ENCODE measurements at places on chromosomes 6 and 20.

DNA sequence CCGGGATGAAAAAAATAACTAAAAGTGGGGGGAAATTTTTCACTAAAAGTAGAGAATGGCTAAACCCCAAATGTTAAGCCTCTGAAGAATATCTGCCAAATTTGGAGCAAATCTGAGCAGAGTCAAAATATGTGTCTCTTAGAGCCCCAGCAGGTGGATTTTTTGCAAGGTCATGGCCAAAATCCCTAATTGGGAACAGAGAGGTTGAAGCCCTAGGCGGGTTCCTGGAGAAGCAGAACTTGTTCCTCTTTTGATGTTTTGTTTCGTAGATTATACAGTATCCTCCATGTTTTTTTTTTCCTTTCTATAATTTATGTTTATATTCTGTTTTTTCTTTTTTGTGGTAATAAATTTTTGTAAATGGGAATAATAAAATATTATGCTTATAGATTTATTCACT, 94.4 kb downstream of the PLCB4 start:
- no peak for DNase-seq

- DNase-seq, result no peak
These were observed 134.9 kb downstream of the SLC23A2 start for GRCh38 chr20:4866429-4866828.

- no peak for DNase-seq
These were observed 11.8 kb upstream of the ZNF76 start for GRCh38 chr6:35247642-35248231.

GRCh38 chr20:40902661-40903060, 126.0 kb upstream of the TOP1 start:
- DNase-seq, result no peak

- DNase-seq, result no peak
These were observed 72.4 kb upstream of the ZMYND8 start for GRCh38 chr20:47428851-47429336.

- DNase-seq, result no peak
These were observed 177.2 kb downstream of the MCHR2 start for GRCh38 chr6:99816795-99817194.

GRCh38 chr6:6582131-6582530, 6.4 kb upstream of the LY86 start:
- DNase-seq, result no peak

GRCh38 chr6:142685852-142686506, 259.0 kb downstream of the HIVEP2 start:
- DNase-seq, result no peak

GRCh38 chr20:40558212-40558611, 130.8 kb downstream of the MAFB start:
- no peak for DNase-seq

GRCh38 chr20:41004531-41005360, 23.9 kb upstream of the TOP1 start:
- DNase-seq, result no peak

DNA sequence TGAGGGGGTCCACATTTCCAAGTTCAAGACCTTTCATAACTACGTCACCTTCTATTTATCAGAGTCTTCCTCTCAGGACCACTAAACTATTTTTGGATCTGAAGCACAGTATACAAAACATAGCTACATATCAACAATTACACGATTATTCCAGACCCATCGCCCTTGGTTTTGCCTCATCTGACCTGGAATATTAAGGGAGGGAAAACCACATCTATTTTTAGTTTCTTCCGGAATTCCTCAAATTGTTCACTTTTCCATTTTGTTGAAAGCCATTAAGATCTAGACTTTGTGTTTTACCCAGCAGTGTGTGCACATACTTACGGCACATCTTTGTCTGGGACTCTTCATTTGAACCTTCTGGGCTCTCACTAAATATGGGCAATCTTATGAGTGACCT, 12.0 kb upstream of the ADGRF5 start:
- no peak for DNase-seq

GRCh38 chr6:100412872-100413271, 51.8 kb downstream of the SIM1 start:
- no peak for DNase-seq

DNA sequence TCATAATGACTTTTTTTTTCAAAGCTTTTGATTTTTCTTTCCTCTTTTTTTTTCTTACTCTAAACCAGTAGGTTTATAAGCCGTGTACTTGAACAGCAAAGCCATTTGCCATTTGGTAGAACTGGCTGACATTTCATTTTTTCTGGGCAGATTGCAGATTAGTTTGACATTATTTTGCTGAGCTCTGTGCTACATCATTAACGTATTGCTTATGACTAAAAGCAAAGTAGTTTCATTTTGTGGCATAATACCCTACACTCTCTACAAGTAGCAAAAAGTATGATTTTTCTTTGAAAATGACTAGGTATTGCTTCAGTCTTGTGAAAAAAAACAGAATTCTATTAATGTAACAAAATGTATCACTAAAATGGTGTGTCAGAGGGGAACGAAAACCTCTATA, 141.3 kb downstream of the GRIK2 start:
- DNase-seq, result no peak

GRCh38 chr6:170378502-170378901, 71.9 kb downstream of the FAM120B start:
- no peak for DNase-seq

DNA sequence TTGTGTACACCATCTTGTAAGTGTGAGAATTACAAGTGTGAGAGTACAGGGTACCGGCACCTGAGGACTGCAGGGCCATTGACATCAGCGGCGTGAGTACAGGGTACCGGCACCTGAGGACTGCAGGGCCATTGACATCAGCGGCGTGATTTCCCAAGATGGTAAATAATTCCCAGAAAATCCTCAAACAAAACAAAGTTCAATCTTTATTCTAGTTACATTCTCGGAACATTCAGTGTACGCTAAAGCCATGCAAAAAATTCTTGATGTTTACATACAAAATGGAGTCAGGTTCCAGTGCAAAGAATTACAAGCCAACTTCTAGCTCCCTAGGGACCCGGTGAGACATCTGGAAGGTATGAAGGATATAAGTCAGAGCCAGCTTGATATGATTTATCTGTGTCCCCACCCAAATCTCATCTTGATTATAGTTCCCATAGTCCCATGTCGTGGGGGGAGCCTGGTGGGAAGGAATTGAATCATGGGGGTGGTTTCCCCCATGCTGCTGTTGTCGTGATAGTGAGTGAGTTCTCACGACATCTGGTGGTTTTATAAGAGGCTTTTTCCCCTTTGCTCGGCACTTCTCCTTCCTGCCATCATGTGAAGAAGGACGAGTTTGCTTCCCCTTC, 172.7 kb downstream of the TTLL2 start:
- DNase-seq, result no peak

DNA sequence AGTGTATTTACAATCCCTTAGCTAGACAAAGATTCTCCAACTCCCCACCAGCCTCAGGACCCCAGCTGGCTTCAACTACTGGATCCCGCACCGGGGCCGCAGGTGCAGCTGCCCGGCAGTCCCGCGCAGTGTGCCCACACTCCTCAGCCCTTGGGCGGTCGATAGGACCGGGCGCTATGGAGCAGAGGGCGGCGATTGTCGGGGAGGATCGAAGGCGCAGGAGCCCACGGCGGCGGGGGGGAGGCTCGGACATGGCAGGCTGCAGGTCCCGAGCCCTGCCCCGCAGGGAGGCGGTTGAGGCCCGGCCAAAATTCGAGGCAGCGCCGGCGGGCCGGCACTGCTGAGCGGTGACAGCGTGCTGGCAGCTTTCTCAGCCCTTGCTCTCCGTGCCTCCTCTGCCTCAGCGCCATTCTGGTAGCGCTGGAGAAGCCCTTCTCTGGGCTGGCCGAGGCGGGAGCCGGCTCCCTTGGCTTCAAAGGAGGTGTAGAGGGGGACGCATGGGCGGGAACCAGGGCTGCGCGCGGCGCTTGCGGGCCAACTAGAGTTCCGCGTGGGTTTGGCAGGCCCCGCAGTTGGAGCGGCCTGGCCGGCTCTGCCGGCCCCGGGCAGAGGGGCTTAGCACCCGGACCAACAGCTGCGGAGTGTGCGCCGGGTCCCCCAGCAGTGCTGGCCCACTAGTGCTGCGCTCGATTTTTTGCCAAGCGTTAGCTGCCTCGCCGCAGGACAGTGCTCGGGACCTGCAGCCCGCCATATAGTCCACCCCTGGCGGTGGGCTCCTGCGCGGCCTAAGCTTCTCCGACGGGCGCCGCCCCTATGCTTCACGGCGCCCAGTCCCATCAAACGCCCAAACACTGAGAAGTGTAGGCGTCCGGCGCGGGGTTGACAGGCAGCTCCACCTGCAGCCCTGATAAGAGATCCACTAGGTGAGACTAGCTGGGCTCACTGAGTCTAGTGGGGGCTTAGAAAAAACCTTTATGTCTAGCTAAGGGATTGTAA, 32.4 kb upstream of the KIF13A start:
- DNase-seq, result no peak

- no peak for DNase-seq
These were observed 3.9 kb upstream of the SRSF3 start for GRCh38 chr6:36590237-36590636.

DNA sequence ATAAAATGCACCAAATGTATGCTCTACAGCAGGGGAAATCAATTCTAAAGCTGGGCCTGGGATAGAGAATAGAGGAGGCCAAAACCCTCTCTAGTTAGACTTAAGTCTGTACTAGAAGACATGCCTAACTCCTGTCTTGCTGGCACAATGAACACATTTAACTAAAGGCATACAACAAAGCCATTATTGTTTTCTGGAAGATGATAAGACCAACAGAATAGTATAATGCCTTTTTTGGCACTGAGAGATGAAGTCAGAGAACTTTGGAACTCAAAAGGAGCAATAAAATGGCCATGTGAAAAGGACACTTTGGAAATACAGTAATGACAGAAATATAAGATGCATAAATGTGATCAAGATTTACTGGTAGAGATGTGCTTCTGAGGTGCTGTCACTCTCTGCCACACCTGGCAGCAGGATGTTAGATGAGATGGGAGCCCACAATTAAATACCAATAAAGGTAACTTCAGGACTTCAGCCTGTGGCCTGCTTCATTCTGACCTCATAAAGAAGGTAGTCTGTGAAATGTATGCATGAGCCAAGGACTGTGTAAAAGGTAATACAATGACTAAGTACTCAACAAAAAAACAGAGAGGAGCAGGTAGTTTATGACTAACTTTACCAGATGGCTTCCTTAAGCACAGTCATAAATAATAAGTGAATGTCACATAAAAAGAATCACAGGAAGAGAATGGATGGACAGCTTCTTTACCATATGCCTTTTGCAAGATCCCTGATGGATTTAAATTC, 333.4 kb downstream of the BCKDHB start:
- no peak for DNase-seq

GRCh38 chr6:75492386-75493153, 1.0 kb downstream of the FILIP1 start:
- no peak for DNase-seq

- DNase-seq, result no peak
These were observed 29.9 kb downstream of the UCKL1 start for GRCh38 chr20:63926298-63926697.

DNA sequence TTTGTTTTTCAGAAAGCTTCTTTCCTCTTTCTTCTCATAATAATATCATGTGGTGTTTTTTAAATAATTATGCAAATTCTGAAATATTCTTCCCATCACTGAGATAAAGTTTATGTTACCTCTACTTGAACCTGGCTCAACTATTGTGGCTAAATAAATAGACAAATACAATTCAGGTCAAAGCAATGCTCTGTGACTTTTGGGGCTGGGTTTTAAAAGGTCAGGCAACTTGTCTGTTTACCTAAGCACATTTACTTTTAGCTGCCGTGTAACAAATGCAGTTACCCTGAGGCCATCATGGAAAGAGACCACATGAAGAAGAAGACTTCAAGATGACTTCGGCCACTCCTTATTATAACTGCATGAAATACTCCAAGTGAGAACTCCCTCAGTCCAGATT, 33.7 kb upstream of the MEI4 start:
- no peak for DNase-seq

DNA sequence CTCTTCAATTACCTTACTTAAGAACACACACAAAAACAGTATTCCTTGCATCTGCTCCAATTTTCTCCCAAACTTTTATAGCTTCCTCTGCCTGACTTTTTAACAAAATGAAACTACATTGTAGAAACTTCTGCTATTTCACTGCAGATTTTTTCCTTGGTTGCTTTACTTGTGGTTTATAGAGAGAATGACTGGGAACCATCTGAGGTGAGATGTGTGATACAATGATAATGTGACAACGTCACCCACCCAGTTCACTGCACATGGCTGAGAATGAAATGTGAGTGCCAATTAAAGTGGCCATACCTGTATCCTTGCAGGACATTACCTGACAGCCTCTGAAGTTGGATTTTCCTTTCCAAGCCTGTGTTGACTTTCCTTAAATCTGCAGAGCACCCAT, 258.4 kb downstream of the CD83 start:
- no peak for DNase-seq

- no peak for DNase-seq
These were observed 119.7 kb downstream of the PREX1 start for GRCh38 chr20:48708116-48708515.

- DNase-seq, result no peak
These were observed 91.9 kb downstream of the TFAP2A start for GRCh38 chr6:10323018-10323417.

DNA sequence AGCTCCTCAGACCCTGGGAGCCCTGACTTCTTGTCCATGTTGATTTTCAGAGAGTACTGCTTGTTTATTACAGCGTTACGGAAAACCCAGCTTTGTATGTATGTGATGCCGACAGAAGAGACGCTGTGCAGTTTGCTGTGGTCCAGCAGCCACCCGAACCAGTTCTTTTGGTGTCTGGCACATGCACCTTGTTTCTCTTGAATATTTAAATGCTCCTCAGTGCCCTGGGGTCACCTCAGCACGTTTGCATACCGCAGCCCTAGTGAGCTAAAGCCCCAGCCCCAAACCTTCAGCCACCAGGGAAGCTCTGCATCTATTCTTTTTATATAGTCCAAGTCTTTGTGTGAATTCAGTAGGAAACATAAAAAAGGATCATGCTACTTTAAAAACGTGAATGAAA, 39.9 kb downstream of the AFDN start:
- DNase-seq, result no peak

DNA sequence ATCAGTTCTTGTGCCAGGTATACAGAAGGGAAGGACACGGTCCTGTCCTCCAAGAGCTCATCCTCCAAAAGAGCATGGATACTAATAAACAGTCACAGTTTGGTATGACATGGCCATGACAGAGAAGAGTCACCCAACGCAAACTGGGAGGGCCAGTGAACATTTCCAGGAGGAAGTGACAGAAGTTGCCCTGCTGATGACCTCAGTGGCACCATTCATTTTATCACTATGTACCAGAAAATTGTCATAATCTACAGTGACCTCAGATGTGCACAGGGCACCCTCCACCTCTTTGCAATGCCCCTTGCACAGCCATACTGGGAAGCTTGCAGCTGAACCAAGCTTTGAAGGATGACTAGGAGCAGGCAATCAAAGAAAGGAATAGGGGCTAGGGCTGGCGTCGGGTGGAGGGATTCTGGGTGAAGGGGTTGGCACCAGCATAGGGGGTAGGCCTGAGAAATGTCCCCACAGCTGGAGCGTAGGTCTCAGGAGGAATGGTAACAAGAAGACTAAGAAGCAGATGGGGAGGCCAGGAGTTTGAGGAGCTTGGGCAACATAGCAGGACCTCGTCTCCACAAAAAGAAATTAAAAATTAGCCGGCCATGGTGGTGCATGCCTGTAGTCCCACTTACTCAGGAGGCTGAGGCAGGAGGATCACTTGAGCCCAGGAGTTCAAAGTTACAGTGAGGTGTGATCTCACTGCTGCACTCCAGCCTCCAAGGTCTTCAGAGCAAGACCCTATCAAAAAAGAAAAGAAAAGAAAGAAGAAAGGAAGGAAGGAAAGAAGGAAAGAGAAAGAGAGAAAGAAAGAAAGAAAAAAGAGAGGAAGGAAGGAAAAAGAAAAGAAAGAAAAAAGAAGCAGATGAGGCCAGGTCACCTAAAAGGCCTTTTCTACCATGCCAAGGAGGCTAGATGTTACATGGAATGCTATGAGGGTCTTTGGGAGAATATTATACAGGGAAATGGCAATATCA, 65.3 kb upstream of the SNX9 start:
- no peak for DNase-seq
